Stimulated activated CD8-positive, alpha-beta memory T cell treated with anti-CD3 and anti-CD28 coated beads, Interleukin-7, amount 100 ng/mL, for 1 hour (primary cell): ENCODE measurements at places on chromosomes 6 and 20.

DNA sequence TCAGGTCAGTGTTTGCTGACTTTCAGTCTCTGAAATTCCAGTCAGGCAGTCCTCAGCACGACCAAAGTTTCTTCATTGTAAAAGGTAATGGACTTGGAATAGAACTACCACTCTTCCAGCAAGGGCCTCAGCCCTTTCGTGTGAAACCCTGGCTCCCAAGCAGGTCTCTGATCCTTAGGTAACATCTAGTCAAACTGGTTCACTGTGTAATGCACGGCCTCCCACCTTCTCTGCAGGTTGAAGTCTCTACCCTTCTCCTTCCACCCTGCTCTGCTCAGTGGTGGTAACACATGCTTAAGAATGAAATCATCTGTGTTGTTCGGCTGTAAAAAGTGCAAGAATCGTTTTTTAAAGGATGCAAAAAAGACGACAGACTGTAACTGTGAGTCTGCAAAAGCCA lies 287.2 kb upstream of the POU3F2 start:
- no peak for DNase-seq

- no peak for DNase-seq
Measured at GRCh38 chr6:10429638-10430427, 15.0 kb upstream of the TFAP2A start.

DNA sequence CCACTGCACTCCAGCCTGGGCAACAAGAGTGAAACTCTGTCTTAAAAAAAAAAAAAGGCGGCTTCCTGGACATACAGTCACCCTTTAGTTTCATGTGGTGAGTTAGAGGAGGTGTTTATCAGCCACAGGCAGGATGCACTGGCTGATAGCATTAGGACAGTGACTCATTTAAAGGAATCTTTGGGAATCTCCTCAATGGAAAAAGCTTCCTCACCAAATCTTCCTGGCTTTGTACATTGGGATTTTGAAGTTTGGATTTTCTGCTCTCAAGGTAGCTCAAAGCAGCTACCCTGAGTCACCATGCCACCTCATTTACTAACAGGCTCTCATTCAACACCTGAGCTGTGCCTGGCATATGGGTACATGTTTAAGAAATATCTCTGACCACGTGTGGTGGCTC lies 20.2 kb downstream of the PRPH2 start:
- no peak for DNase-seq

GRCh38 chr6:41428996-41429421 lies 93.6 kb downstream of the NCR2 start:
- no peak for DNase-seq

- DNase-seq: no peak
Measured at GRCh38 chr6:151452750-151453427, 963 bp upstream of the RMND1 start.

DNA sequence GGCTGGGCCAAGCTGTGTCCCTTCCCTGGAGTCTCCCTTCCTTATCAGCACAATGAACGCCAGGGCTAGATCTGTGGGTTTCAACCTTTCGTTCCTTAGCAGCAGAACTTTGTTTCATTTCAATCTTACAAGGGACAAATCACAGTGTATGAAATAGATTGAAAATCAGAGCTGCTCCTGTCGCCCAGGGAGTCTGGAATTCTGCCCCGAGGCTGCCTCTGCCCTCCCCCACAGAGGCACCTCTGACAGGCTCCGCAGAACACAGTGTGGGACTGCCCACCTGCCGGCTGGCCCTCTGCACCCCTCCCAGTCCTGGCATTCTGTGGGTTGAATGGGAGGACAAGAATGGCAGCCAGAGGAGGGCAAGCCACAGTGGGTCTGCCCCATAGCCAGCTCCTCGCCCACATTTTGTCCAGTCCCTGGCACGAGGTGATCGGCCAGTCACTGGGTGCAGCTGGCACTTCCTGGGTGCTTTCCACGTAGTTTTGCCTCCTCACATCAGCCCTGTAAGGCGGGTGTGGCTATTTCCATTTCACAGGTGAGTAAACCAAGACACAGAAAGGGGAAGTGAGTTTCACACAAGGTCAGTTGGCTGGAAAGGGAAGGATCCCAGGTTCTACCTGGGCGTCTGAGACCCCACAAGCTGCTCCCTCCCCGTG lies 26.1 kb downstream of the MANBAL start:
- no peak for DNase-seq

- DNase-seq: no peak
Measured at GRCh38 chr6:72363844-72364740, 257.8 kb upstream of the KCNQ5 start.

DNA sequence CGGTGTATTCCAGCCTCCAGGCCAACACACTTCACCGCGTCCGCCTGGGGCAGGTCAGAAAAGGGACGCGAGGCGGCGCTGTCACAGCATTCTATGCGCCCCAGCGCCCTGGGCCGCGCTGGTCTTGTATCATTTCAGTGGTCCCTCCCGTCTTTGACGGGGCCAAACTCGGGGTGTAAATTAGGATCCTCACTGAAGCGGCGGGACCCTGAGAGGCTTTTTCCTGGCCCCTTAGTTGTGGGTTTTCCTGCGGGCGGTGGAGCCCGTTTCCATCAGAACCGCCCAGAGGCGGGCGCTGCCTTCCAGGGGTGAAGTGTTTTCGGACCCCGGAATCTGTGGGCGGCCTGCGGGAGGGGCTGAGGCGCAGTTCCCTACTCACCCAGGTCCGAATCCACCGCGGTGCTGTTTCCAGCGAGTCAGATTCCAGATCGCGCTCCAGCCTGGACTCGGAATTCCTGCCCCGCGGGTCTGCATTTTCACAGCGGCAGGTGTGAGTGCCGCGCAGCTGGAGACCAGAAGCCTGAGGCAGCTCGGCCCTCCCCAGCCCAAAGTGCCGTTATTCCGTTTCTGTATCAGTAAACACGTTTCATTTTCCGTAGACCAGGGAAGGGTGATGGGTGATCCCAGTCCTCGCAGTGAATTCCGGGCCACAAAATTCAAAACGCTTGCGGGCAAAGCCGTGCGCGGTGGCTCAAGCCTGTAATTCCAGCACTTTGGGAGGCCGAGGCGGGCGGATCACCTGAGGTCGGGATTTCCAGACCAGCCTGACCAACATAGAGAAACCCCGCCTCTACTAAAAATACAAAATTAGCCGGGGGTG lies 3.9 kb upstream of the MICB start:
- peak; percentile 60 for DNase-seq

GRCh38 chr6:170294298-170294730 lies 3.4 kb upstream of the DLL1 start:
- DNase-seq: no peak

DNA sequence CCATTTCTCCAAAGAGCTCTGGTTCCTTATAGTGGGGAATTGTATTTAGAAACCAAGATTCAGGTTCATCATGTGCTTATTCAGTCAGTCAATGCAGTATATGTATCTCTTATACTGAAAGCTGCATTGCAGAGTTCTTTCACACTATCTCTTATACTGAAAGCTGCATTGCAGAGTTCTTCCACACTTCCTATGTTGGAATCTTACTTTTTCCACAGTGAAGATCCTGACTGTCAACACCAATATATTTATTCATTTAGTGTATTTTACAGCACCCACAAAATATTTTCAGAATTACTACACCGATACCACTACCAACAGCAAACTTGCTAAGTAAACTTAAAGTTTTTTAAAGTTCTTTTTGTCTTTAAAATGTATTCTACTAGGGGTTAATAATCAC lies 349.3 kb upstream of the MMS22L start:
- no peak for DNase-seq

DNA sequence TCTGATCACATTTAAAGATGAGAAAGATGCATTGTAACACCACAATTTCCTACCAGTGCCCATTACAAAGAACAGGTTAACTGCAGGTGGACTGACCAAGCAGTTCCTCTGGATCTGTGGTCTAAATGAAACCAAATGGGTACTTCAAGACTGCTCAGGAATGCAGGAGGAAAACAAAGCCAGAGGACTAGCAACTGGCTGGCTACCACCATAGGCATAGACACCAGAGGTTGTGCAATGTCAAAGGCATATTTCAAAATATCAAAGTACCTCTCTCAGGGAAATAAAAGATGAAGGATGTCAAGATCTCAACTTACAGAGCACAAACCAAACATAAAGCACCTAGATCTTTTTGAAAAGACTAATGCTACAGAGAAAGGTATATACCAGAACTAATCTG lies 65.5 kb downstream of the GMDS start:
- DNase-seq: no peak

- DNase-seq: no peak
Measured at GRCh38 chr20:2195614-2196013, 94.0 kb downstream of the STK35 start.

DNA sequence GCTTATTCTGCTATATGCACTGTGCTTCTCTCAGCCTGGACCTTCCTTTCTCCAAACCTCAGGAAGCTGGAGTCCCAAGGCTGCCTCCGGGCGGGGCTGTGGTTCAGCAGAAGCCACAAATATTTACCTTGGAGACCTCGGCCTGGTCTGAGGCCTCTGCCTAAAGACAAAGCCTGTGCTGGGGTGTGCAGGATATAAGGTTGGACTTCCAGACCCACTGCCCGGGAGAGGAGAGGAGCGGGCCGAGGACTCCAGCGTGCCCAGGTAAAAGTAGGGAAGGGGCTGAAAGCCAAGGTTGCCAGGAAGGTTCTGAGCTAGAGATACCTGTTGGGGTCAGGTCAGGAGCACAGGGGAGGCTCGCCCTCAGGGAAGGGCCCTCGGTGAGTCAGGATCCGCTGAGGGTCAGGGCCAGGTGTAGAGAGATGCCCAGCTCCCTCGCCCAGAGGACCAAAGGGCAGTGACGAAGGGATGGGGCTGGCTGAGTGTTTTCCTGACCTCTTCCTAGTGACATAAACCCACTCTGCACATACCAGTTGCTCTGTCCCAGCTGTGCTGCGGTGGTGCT lies at the start of gene BPIFB1:
Gene BPIFB1 (plus strand): TSS at position 224 of the 565 bp plus-strand sequence. CDS start 2,860 bp downstream, outside the sequence.
- DNase-seq: no peak

- no peak for DNase-seq
Measured at GRCh38 chr6:155147958-155148663, 115.7 kb upstream of the CLDN20 start.

GRCh38 chr6:131116755-131117360 lies 18.4 kb upstream of the AKAP7 start:
- no peak for DNase-seq

DNA sequence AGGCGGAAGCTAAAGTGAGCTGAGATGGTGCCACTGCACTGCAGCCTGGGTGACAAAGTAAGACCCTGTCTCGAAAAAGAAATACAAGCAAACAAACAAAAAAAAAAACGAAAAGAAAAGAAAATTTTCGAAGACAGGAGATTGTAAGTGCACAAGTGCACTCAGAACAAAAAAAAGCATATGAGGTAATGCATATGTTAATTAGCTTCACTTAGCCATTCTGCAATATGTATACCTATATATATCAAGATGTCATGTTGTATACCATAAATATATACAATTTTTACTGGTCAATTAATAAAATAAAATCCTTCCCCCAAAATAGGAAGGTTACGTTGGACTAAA lies 127.5 kb downstream of the RIN2 start:
- no peak for DNase-seq

GRCh38 chr6:15994814-15995459 lies 133.9 kb upstream of the MYLIP start:
- DNase-seq: no peak

- DNase-seq: no peak
Measured at GRCh38 chr6:33783781-33784520, 5.0 kb downstream of the LEMD2 start.

DNA sequence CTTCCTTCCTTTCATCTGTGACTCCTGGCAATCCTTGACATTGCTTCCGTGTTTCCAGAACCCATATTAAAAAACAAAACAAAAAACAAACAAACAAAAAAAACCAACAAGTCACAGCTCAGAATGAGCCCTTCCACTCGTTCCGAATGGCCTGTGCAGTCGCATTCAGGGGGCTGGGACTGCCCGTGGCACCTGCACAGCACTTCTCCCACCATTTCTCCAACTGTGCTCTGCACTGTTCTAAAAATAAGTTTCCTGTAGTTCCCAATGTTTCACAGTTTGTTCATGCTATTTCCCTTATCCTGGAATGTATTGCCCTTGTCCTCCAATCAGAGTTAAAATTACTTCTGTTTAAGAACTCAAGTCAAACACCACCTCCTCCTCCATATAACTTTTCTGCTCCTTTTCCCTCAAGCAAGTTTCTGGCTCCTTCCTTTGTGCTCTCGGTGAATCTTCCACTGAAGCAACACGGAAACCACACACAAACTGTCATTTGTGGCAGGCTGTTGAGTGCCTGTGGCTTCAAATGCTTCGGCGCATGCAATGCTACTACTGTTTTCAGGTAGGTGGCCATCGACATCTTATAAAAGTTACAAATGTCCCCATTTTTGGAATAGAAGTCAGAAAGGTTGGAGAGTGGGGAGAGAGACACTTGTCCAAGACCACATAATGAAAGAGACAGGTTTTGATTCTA lies 57.7 kb downstream of the PDE10A start:
- DNase-seq: no peak

DNA sequence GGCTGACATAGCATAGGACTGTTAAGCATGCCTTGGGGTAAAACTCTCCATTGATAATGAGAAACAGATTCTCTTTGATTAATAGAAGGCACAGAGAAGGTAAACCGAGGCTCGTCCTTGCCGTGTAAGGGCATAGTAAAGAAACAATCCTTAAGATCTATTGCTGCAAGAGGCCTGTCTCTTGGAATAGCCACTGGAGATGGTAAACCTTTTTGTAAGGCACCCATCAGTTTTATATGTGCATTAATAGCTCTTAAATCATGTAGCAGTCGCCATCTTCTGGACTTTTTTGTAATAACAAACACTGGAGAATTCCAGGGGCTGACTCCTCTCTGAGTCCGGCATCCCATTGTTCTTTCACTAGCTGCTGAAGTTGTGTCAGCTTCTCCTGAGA lies 8.4 kb upstream of the ABHD12 start:
- DNase-seq: no peak

- DNase-seq: no peak
Measured at GRCh38 chr6:96832780-96833179, 4.5 kb downstream of the GPR63 start.

DNA sequence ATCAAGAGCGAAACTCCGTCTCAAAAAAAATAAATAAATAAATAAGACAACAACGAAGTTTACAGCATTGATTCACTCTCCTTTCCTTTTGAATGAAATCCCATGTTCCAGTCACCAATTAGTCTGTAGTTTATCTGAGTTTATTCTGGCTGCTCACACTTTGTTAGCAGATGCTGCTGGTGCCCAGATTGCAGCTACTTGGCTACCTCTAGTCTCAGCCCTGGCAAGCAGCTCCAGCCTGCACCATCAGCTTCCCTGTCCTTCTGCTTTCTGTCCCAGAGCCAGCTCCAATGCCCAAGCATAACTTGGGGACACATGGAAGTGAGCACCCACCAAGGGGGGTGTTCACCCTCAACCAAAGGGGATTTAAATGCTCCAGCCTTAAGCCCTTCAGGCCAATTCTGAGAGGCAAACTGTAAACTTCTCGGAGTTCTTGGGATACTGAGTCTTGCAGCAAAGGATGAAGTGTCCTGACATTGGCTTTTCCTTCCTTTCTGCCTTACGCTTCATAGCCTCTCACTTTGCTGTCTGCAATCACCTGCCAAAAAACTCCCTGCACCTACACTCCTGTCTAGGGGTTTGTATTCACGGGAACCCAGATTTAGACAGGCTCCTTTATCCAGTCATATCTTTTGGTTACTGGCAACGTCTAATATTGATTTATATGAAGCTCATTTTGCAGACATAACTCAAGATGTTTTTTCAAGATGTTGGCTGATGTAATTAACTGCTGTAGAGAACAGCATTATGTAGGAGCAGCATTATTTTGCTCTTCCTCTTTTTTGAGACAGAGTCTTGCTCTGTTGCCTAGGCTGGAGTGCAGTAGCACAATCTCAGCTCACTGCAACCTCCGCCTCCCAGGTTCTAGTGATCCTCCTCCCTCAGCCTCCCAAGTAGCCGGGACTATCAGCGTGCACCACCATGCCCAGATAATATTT lies 9.8 kb upstream of the TASP1 start:
- DNase-seq: no peak

GRCh38 chr6:151692216-151692615 lies 115.3 kb upstream of the ESR1 start:
- DNase-seq: no peak

- no peak for DNase-seq
Measured at GRCh38 chr6:128821116-128821515, 61.8 kb upstream of the LAMA2 start.
